ENCODE measurements at places on chromosomes 6 and 20. TPM values are rescaled to one million over a fixed set of nuclear protein-coding genes. Genes with fewer than 3 reads are reported as not detected.

The CCR6 gene
- total RNA-seq: not detected

- H3K4me1 ChIP-seq: no peaks in the 10 kb centered on the region
- H3K36me3 ChIP-seq: peaks cover 49% of the 10 kb centered on the region
- no peak overlapping the region for H3K4me3 ChIP-seq
- peak overlapping the region; percentile 5 for H3K27ac ChIP-seq
- H3K27me3 ChIP-seq: no peaks in the 10 kb centered on the region
These were observed 22.2 kb upstream of the ZBTB2 start for GRCh38 chr6:151413372-151414145.

The HELZ2 gene
- total RNA-seq: 19.3 TPM

The CLPSL2 gene
- not detected for total RNA-seq

DNA sequence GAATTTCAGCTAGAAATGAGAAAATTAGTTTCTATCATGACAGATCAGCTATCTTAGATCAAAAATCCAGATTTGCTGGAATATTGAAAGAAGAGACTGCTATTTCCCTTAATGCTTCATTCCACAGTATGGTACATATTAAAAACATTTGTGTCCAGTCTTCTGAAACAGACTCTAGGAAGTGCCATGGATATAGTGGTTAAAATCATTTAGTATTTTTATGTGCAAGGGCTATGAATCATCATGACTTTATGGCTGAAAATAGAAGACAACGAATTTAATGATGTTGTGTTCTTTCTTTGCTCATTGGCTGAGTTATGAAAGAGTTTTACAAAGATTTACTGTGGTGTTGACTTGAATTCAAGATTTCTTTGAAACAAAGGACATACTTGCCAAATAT lies 146.6 kb downstream of the ANKRD60 start:
- peaks cover 3% of the 10 kb centered on the region for H3K27me3 ChIP-seq
- H3K4me1 ChIP-seq: peaks cover 1% of the 10 kb centered on the region
- no peaks in the 10 kb centered on the region for H3K36me3 ChIP-seq
- H3K4me3 ChIP-seq: no peak overlapping the region
- DNase-seq: no peak

- H3K4me1 ChIP-seq: no peaks in the 10 kb centered on the region
- peaks cover 2% of the 10 kb centered on the region for H3K36me3 ChIP-seq
- DNase-seq: no peak
- H3K27ac ChIP-seq: no peak overlapping the region
These were observed 128.1 kb downstream of the OPRM1 start for GRCh38 chr6:154167126-154167525.

- no peaks in the 10 kb centered on the region for H3K36me3 ChIP-seq
- H3K27me3 ChIP-seq: peaks cover 5% of the 10 kb centered on the region
- no peak for DNase-seq
- peak overlapping the region; percentile 87 for H3K27ac ChIP-seq
These were observed 80.0 kb upstream of the EYA2 start for GRCh38 chr20:46814366-46815232.

DNA sequence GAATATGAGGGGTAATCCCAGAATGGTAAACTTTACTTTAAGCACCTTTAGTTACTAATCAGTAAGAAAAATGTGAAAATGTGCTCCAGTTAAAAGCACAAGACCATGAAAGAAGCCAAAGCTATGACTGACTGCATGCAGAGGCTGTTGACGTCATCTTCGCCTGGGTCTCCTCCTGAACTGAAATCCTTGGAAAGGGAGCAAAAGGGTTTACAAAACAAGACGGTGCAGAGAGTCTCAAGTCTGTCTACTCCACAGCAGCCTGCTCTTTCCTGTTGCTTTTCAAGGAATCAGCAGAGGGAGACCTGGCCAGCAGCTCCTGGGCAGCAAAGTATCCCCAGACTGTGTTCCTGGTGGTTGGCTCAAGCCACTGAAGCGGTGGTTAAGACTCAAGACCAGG lies 10.2 kb downstream of the FKBP1A start:
- DNase-seq: no peak
- no peak overlapping the region for H3K27ac ChIP-seq
- peaks cover 36% of the 10 kb centered on the region for H3K4me1 ChIP-seq
- H3K36me3 ChIP-seq: peaks cover 5% of the 10 kb centered on the region

DNA sequence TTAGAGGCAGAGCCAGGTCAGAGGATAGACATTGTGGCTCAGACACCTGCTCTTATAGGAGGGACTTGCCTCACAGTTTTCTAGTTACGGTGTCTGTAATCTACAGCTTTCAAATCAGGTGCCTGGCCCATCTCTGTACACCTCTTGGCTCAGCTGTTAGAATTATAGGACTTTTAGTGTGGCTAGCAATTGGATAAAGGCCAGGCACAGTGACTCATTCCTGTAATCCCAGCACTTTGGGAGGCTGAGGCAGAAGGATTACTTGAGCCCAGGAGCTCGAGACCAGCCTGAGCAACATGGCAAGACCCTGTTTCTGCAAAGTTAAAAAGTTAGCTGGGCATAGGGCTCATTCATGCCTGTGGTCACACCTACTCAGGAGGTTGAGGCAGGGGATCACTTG lies 20.0 kb downstream of the BRPF3 start:
- H3K36me3 ChIP-seq: peaks cover 29% of the 10 kb centered on the region
- DNase-seq: no peak
- H3K4me3 ChIP-seq: no peak overlapping the region
- no peak overlapping the region for H3K27ac ChIP-seq
- H3K27me3 ChIP-seq: no peaks in the 10 kb centered on the region
- peaks cover 1% of the 10 kb centered on the region for H3K4me1 ChIP-seq

GRCh38 chr6:43990627-43991619 lies 136.3 kb downstream of the MRPL14 start:
- H3K27ac ChIP-seq: peak overlapping the region; percentile 85
- H3K4me1 ChIP-seq: peaks cover 23% of the 10 kb centered on the region
- no peaks in the 10 kb centered on the region for H3K36me3 ChIP-seq
- H3K4me3 ChIP-seq: no peak overlapping the region
- H3K27me3 ChIP-seq: peaks cover 15% of the 10 kb centered on the region

DNA sequence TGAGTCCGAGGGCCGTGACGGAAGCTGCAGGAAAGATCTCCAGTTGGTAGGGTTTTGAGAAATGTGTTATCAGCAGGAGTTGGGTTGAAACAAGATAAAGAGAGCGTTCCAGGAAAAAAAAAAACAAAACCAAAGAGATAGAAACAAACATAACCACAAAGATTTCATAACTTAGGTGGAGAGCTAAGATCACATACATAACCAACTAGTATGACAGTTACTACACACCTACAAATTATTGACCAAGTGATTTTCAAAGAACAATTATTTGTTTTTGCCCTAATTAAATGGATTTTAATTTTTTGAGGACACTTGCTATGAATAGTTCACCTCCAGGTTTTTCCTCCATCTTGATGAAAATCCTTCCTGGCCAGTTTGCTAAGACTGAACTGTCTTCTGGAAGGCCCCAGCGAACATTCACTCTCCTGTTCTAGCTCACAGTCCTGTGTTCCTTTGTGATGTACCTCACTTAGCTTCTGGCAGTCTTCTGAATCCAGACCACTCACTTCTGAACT lies 69.4 kb downstream of the SNX9 start:
- DNase-seq: no peak
- peak overlapping the region; percentile 54 for H3K27ac ChIP-seq
- peaks cover 8% of the 10 kb centered on the region for H3K4me1 ChIP-seq
- peaks cover 23% of the 10 kb centered on the region for H3K36me3 ChIP-seq
- H3K27me3 ChIP-seq: no peaks in the 10 kb centered on the region

The ADA gene
- total RNA-seq: 11.4 TPM

DNA sequence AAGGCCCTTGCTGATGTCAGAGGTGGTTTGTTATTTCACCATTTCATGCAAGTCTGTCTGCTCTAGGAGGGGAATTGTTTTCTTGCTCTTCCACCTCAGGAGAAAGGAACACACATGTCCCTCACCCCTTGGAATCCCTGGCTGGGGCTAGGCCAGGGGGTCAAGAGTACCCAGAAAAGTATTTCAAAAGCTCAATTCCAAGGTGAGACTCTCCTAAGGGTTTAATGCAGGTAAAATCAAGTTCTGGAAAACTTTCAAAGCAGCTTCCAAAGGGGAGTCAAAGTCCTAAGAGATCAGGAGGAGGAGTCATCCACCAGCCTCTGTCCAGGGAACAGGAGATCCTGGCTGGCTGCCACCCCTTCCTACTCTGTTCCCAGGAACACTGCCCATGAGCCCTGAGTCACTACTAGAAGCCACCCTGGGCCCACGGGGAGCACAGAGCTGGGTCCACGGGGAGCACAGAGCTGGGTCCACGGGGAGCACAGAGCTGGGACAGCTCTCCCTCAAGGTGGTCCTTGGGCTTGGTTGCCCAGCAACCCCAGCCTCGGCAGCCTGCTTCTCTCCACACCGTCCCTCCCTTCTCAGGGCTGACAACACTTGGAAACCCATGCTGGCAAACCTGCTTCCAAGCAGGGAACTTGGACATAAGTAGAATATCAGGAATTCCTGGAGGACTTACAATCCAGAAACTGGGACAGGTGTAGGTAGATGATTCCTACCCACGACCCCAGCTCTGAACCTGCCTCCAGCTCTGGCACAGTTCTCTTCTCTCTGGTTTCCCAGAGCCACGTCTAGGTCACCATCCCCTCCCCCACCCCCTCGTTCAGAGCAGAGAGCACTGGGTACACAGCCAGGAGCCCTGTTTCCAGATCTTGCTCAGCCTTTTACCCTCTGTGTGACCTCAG lies 35.3 kb upstream of the CDKN1A start:
- H3K4me1 ChIP-seq: peaks cover 1% of the 10 kb centered on the region
- H3K27me3 ChIP-seq: peaks cover 5% of the 10 kb centered on the region
- H3K4me3 ChIP-seq: no peak overlapping the region
- no peak overlapping the region for H3K27ac ChIP-seq
- no peaks in the 10 kb centered on the region for H3K36me3 ChIP-seq

DNA sequence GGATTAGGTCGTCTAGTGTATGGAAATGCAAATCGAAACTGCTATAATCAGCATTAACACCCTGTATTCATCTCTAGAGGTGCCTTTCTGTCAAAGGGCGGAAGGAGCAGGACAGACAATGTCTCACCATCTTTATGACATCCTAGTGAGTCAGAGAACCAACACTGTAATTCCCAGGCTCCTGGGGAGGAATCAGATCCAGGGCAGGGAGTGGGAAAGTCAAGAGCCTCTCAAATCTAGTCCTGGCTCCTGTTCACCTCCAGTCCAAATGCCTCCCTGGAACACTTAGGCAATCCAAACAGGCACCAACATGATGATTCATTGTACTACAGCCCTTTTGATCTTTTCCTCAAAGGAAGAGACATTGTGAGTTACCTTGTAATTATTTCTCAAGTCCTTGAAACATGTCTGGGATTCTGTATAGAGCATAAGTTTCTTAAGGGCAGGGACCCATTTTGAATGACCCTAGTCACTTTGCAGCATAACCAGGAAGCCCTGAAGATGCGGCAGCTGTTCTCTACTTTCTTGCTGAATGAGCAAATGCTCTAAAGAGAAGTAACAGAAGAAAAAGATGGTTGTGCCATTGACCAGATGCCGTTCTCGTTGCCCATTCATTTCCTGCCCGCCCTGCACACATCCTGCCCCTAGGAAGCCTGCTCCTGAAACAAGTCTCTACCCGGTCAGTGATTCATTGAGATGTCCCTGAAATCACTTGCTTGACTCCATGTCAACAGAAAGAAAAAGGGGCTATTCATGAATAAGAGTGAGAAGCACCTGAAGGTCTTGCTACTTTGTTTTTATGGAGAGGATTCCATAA lies 112.8 kb upstream of the JARID2 start:
- no peak overlapping the region for H3K4me3 ChIP-seq
- no peaks in the 10 kb centered on the region for H3K36me3 ChIP-seq
- no peak overlapping the region for H3K27ac ChIP-seq
- no peak for DNase-seq
- peaks cover 4% of the 10 kb centered on the region for H3K4me1 ChIP-seq
- peaks cover 5% of the 10 kb centered on the region for H3K27me3 ChIP-seq

DNA sequence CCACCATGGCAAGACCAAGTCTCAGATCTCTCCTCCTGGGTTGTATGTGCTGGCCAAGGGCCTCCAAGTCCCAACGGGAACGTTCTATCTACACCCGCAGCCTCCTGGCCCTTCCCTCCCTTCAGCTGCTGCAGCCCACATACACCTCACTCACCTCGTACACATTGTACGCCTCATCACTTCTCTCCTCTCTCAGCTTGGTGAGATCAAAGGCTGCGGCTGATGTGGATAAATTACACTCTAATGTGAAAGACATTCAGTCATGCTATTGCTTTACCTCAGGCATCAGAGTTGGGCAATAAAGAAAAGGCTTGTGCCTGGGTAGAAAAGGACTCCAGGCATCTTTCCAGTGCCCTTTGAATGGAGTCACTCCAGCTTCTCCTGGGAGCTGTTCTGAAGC lies 135.3 kb upstream of the FOXQ1 start:
- peaks cover 19% of the 10 kb centered on the region for H3K27me3 ChIP-seq
- no peaks in the 10 kb centered on the region for H3K36me3 ChIP-seq
- H3K4me1 ChIP-seq: peaks cover 3% of the 10 kb centered on the region
- no peak for DNase-seq
- no peak overlapping the region for H3K27ac ChIP-seq
- H3K4me3 ChIP-seq: no peak overlapping the region

DNA sequence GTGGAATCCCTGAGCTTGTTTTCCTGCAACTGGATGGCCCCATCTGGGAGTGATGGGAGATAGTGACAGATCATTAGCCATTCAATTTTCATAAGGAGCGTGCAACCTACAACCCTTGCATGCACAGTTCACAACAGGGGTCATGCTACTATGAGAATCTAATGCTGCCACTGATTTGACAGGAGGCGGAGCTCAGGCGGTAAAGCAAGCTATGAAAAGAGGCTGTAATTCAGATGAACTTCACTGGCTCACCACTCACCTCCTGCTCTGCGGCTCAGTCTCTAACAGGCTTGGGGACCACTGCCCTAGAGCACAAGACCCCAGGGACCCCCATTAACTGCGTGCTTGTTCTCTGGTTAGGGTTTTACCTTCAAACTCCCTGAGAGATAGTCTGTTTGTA lies 12.4 kb upstream of the TREML4 start:
- H3K4me3 ChIP-seq: no peak overlapping the region
- peaks cover 3% of the 10 kb centered on the region for H3K27me3 ChIP-seq
- peaks cover 3% of the 10 kb centered on the region for H3K36me3 ChIP-seq
- H3K4me1 ChIP-seq: no peaks in the 10 kb centered on the region

- peak overlapping the region; percentile 96 for H3K27ac ChIP-seq
- peaks cover 5% of the 10 kb centered on the region for H3K36me3 ChIP-seq
- H3K4me3 ChIP-seq: peak overlapping the region; percentile 87
These were observed 3.4 kb downstream of the SNX5 start for GRCh38 chr20:17965042-17965697.

DNA sequence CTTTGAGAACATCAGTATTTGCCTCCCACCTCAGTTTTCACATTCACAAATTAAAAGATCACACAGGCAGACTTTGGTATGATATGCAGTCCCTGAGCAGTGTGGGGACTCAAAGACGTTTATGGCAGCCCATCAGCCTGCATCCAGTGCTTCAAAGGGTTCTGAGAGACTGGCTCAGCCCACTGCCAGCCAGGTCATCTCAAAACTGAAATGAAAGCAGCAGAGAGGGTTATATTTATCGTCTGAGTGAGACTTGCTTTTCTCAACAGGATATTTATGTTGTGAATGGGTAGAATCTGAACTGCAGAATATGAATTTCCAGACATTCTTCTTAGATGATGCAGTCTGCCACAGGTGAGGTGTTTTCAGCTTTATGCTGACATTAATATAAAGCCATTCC lies 159.8 kb downstream of the NRN1 start:
- H3K4me1 ChIP-seq: peaks cover 2% of the 10 kb centered on the region
- H3K27me3 ChIP-seq: peaks cover 65% of the 10 kb centered on the region
- DNase-seq: no peak
- no peaks in the 10 kb centered on the region for H3K36me3 ChIP-seq
- H3K4me3 ChIP-seq: no peak overlapping the region

- DNase-seq: no peak
- peaks cover 9% of the 10 kb centered on the region for H3K27me3 ChIP-seq
- no peaks in the 10 kb centered on the region for H3K36me3 ChIP-seq
- H3K4me1 ChIP-seq: peaks cover 11% of the 10 kb centered on the region
These were observed 26.6 kb upstream of the MYT1 start for GRCh38 chr20:64137598-64138031.

The TCF15 gene
- total RNA-seq: not detected

The DLK2 gene
- 0.60 TPM for total RNA-seq

Measured in progenitor cell of endocrine pancreas (in vitro differentiated cells).